Chondrocyte (in vitro differentiated cells): ENCODE measurements at places on chromosomes 11 and 22. TPM values are rescaled to one million over a fixed set of nuclear protein-coding genes. Genes with fewer than 3 reads are reported as not detected.

DNA sequence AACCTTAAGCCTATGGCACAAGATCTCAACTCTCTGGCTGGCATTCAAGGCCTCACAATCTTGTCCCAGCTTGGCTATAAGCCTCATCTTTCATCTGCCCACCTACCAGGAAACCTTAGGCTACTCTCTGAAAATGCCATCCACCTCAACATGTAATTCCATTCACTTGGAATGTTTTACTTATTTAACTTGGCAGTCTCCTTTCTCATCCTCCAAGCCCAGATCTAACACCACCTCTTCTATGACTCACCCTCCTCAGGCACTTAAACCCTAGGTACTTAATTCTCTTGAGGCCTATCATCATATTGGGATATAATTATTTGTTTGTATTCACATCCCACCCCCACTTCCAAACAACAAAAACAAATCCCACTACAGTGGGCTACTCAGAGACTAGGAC lies 15.0 kb downstream of the POGLUT3 start:
- H3K4me1 ChIP-seq: peaks cover 8% of the 10 kb centered on the region
- no peak overlapping the region for H3K27ac ChIP-seq
- DNase-seq: no peak
- H3K4me3 ChIP-seq: no peak overlapping the region
- peaks cover 34% of the 10 kb centered on the region for H3K36me3 ChIP-seq

GRCh38 chr11:126561327-126561893 lies 205.9 kb downstream of the ST3GAL4 start:
- no peak overlapping the region for H3K27ac ChIP-seq
- H3K36me3 ChIP-seq: peaks cover 1% of the 10 kb centered on the region
- DNase-seq: no peak
- H3K4me1 ChIP-seq: no peaks in the 10 kb centered on the region

- DNase-seq: no peak
- H3K4me3 ChIP-seq: no peak overlapping the region
- no peaks in the 10 kb centered on the region for H3K27me3 ChIP-seq
- H3K36me3 ChIP-seq: peaks cover 10% of the 10 kb centered on the region
Observed at GRCh38 chr11:95345651-95346050, 114.6 kb upstream of the SESN3 start.

- DNase-seq: no peak
- no peaks in the 10 kb centered on the region for H3K36me3 ChIP-seq
- H3K27me3 ChIP-seq: no peaks in the 10 kb centered on the region
- H3K27ac ChIP-seq: no peak overlapping the region
Observed at GRCh38 chr11:19672586-19673206, 39.9 kb upstream of the NAV2 start.

DNA sequence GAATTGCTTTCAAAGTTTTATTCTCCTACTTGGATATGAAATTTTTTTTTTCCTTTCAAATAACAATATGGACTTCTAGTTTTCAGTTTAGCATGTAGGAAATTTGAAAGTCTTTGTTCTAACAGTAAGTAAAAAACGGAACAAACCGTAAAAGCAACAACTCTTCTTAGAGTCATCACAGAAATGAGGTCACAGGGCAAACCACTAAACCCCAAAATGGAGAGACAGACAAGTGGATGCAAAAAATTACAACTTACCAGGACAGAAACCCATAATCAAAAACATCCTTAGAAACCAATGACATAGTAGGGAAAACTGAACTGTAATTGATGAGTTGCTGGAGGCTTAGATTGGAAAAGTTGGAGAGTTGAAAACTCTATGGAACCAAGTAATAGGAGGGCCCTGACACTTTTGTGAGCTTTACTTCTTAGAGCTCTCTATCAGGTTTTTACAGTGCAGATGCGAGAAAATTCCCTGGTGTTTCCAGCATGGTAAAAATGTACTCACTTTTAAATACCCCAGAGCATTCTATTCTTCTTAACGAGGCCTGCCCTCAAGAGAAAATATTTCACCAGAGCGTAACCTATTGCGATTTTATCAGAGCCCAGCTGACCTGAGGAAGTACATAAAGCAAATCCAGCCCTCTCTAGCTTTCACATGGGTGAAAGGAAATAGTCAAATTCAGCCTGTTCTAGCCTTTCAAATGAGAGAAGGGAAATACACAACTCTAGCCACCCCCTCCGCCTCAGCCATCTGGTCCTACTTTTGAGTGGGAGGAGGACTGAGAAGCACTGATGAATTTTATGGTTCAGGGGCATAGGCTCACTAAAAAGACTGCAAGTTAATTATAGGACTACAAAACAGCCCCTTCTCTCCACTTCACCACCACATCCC lies 39.1 kb downstream of the CASP12 start:
- no peak overlapping the region for H3K27ac ChIP-seq
- H3K27me3 ChIP-seq: peaks cover 5% of the 10 kb centered on the region
- H3K36me3 ChIP-seq: no peaks in the 10 kb centered on the region
- no peak overlapping the region for H3K4me3 ChIP-seq
- no peak for DNase-seq

- peaks cover 26% of the 10 kb centered on the region for H3K4me1 ChIP-seq
- DNase-seq: no peak
- H3K27me3 ChIP-seq: no peaks in the 10 kb centered on the region
- no peak overlapping the region for H3K27ac ChIP-seq
- H3K36me3 ChIP-seq: peaks cover 5% of the 10 kb centered on the region
Observed at GRCh38 chr11:130513132-130513531, 64.7 kb downstream of the ADAMTS15 start.

DNA sequence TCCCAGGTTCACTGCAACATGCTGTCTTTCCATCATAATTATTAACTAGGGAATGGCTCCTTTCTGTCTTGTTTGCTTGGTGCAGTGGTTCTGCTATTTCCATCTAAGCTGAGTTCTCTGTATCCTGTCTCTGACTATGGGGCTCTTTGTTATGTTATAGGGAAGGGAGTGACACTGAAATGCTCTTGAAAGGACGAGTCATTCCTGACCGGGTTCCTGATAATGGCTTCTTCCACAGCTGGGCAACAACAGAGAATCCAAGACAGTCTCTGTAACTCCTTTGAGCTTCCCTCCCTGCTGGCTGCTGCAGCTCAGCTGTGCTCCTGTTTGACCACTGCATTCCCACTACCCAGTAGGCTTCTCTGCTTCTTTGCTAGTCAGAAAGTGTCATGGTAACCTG lies 24.1 kb downstream of the OR2AT4 start:
- H3K27ac ChIP-seq: peak overlapping the region; percentile 28
- H3K27me3 ChIP-seq: peaks cover 30% of the 10 kb centered on the region
- peaks cover 12% of the 10 kb centered on the region for H3K4me1 ChIP-seq
- no peak for DNase-seq
- no peak overlapping the region for H3K4me3 ChIP-seq

DNA sequence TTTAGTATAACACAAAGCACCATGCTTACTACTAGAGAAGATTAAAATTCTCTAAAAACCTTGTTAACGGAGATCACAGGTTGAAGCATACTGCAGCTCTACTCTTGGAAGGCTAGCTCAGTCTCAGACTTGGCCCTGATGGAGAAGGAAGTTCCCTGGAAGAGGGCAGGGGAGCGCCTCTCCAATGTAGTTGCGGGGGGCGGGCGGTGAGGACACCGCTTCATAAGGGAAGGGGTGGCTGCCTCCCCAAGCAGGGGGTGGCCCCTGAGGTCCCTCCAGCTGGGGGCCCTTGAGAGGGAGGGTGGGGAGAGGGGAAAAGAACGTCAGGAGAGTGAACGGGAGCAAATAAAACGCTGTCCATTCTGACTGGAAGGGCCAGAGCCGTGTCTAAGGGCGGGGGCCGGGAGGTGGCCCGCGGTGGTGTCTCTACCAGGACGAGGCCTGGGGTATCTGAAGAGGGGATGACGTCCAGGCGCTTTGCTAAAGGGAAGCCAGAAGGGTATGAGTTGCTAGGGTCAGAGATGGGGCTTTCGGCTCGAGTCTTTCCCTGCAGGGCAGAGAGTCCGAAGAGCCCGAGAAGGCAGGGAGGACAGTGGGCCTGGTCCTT lies 553 bp upstream of the USP47 start:
- H3K27me3 ChIP-seq: no peaks in the 10 kb centered on the region
- H3K36me3 ChIP-seq: no peaks in the 10 kb centered on the region
- peaks cover 3% of the 10 kb centered on the region for H3K4me1 ChIP-seq
- no peak overlapping the region for H3K27ac ChIP-seq
- H3K4me3 ChIP-seq: no peak overlapping the region
- DNase-seq: no peak

DNA sequence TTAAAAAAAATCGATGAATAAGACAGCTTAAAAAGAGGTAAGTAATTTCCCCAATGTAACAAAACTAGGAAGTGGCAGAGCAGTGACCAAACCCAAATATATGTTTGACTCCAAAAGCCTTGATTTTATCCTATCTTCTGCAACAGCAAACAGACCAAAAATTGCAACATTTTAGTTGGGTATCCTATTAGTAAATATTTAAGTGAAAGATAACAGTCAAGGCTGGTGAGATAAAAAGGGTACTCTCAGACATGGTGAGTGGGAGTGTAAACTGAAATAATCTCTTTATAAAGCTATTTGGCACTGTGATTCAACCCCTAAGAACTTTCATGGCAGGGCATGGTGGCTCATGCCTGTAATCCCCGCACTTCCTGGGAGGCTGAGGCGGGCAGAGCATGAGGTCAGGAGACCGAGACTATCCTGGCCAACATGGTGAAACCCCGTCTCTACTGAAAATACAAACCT lies 1.9 kb upstream of the RDX start:
- no peak overlapping the region for H3K27ac ChIP-seq
- DNase-seq: no peak
- H3K27me3 ChIP-seq: no peaks in the 10 kb centered on the region
- no peak overlapping the region for H3K4me3 ChIP-seq

GRCh38 chr11:12200991-12201985 lies 90.9 kb downstream of the MICAL2 start:
- H3K36me3 ChIP-seq: peaks cover 32% of the 10 kb centered on the region
- peaks cover 90% of the 10 kb centered on the region for H3K4me1 ChIP-seq

Gene GGTLC2
- 1.4 to 1.5 TPM in 2 of 3 replicates, not detected in the other for total RNA-seq

DNA sequence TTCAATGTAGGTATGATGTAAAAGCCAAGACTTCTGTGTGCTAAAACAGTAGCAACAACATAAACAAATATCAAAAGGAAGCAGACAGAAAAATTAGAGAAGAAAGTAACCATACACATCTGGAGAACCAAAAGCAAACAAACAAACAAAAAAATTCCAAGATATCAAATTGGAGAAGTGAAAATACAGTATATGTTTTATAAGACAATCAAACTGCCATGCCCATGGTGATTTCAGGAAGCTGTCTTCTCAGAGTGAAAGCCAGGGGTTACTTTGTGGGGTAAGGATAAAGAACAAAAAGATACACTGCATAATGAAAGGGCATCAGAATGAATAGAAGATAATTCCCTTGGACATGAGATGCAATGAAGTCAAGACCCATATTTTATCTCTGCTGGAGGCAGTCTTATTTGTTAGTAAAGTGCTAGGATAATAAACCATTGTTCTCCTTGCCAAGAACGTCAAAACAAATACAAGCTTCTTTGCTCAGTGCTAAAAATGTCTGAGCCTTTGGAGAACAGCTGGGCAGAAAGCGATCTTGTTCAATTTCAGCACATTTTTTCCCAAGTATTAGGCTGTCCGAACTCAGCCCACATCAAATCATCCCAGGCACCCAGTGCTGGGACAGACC lies 38.1 kb upstream of the LDLRAD3 start:
- H3K27me3 ChIP-seq: no peaks in the 10 kb centered on the region
- no peak for DNase-seq
- peaks cover 4% of the 10 kb centered on the region for H3K36me3 ChIP-seq
- no peak overlapping the region for H3K27ac ChIP-seq
- no peak overlapping the region for H3K4me3 ChIP-seq

DNA sequence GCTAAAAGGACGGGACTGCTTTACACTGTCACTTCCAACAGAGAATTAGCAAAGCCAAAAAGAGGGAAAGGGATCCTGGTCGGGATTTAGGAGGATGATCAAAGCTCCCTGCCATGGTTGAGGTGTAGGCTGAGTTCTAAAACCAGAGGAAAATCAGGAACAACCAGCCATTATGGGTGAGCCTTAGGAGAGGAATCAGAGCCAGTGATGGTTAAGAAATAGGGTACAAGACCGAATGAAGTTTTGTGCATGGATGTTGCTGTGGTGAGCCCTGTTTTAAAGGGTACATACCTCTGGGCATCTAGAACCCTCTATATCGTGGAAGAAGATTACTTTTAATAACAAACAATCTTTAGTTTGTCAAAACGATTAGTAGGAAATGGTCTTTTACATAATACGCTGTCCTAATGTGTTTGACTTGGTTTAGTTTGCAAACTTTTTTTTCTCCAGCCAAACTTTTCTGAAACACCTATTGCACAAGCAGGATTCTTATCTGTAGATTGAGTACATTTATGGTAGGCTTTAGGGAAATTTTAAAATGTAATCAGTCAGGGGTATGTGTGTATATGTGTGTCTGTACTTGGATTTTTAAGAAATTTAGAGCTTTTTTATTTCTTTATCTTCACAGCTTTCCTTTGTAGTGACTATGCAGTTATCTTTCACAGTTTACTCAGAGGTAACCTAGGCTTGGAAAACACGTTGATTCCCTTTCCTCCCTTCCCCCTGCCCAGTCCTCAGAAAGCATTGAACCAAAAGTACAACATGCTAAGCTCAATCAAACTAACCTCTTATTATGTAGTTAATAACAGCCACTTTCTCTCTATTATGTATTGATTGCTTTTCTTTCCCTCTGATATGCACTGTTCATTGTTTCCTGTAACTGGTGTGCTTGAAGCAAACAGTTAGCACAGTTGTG lies 26.8 kb downstream of the TRIM44 start:
- peaks cover 11% of the 10 kb centered on the region for H3K36me3 ChIP-seq
- H3K4me1 ChIP-seq: peaks cover 5% of the 10 kb centered on the region
- H3K27me3 ChIP-seq: no peaks in the 10 kb centered on the region

DNA sequence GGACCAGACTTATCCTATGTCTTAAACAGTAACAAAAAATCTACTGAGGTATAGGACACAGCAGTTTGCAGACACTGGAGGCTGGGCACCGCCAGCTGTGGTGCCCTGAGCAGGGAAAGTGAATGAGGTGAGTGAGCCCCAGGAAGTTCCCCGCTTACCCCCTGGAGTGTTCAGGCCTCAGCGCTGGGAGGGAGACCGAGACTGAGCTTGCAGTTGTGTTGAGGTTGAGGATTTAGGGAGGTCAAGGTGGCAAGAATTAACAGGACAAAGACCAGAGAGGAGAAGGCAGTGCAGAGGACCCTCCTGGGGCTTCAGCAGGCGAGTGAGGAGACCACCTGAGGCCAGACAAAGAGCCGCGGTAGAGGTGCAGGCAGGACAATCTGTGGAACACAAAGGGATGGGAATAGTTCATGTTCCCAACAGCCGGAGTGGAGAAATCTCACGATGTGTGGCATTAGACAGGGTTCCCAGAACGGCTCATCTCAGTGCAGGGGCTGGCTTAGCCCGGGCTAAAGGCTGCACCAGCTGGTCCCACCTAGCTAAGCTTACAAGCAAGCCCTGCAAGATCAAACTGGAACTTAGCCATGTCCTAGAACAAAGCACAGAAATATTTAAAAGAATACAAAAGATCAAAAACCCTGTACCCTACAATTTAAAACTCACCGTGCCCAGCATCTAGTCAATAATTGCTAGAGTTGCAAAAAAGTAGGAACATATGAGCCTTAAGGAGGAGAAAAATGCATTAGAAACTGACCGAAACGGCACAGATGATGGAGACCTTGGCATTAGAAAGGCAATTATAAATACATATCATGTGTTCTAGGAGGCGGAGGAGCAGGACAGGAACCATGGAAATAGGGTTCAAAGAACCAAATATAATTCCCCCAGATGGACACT lies 47.4 kb upstream of the PITPNB start:
- H3K27me3 ChIP-seq: no peaks in the 10 kb centered on the region
- no peak for DNase-seq
- peaks cover 28% of the 10 kb centered on the region for H3K4me1 ChIP-seq
- H3K4me3 ChIP-seq: no peak overlapping the region
- H3K36me3 ChIP-seq: no peaks in the 10 kb centered on the region

GRCh38 chr11:13321431-13321830 lies 43.8 kb downstream of the BMAL1 start:
- no peak overlapping the region for H3K4me3 ChIP-seq
- no peaks in the 10 kb centered on the region for H3K27me3 ChIP-seq
- DNase-seq: no peak
- peaks cover 2% of the 10 kb centered on the region for H3K36me3 ChIP-seq
- no peak overlapping the region for H3K27ac ChIP-seq
